ENCODE measurements at places on chromosomes 11 and 22. TPM values are rescaled to one million over a fixed set of nuclear protein-coding genes. Genes with fewer than 3 reads are reported as not detected.

SCGB1A1 gene
- not detected for total RNA-seq

EHBP1L1 gene
- total RNA-seq = 266 TPM

MAJIN gene
- total RNA-seq = not detected

LBHD1 gene
- total RNA-seq = 3.6 TPM

MMP8 gene
- 0.42 TPM for total RNA-seq

SMTNL1 gene
- total RNA-seq = not detected

ART5 gene
- total RNA-seq = not detected

RFPL2 gene
- not detected for total RNA-seq

ALKBH3 gene
- 24.5 TPM for total RNA-seq

All from aorta (tissue), 5 donors.